ENCODE measurements at places on chromosomes 13 and 19.

DNA sequence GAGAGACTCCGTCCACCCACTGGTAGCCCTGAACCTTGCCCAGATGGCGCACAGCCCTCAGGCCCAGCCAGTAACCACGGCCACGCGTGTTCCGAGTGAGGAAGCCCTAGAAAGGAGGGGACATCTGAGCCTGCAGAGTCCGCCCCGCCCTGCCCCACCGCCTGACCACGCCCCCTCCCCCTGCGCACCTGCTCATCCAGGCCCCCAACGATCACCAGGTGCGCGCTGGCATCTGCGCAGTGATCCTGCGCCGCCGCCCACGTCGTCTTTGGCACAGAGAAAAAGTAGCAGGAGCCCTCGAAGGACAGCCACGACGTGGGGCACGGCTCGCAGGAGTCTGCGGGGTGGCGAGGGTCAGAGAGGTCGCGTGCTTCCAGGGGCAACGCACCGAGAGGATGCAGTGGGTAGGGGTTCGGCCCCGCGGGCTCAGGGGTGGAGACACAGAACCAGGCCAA lies 2.1 kb downstream of the CLEC4G start:
- no peak for DNase-seq

DNA sequence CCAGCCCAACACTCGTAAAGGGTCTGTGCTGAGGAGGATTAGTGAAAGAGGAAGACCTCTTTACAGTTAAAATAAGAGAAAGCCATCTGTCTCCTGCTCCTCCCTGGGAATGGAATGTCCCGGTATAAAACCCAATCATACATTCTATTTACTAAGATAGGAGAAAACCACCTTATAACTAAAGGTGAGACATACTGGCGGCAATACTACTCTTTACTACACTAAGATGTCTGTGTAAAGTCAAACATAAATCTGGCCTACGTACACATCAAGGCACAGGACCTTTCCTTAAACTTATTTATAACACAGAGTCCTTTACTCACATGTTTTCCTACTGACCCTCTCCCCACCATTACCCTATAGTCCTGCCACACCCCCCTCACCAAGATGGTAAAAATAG lies 3.3 kb downstream of the ZNF350 start:
- DNase-seq = no peak

DNA sequence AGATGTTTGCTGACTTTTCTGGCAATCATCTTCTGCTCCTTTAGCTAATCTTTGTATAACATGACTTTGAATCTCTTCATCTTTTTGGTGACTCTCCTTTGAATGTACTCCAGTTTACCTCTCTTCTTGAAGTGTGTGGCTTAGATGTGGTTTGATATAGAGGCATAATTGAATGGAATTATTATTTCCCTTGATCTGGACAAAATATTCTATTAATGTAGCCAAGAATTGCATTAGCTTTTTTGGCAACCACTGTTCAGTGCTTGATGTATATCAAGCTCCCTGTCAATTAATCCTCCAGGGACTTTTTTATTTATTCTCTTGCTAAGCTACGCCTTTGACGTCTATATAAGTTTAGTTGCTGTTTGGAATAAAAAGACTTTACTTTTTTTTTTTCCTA lies 490.8 kb downstream of the PCDH20 start:
- DNase-seq = no peak

DNA sequence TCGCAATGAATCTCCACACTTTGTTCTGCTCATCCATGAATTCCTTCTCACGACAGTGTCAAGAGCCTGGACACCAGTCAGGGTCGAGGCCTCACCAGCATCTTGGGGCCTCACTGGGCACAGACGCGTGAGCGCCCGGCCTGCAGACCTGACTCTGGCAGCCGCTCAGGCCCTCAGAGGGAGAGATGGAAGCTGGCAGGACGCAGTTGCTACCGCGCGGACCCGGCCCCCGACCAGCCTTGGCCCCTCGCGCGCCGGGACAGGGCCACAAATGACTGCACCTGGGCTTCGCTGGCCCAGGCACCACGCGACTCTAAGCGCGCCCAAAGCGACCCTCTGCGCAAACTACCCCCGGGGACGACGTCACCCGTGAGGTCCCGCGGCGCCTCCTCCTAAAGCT lies 937 bp upstream of the USP29 start:
- no peak for DNase-seq

- no peak for DNase-seq
These were observed 48.5 kb downstream of the GNG7 start for GRCh38 chr19:2653710-2654707.

- no peak for DNase-seq
These were observed 8.1 kb downstream of the PRPF31 start for GRCh38 chr19:54123682-54124081.

- no peak for DNase-seq
These were observed 149.2 kb downstream of the COL4A1 start for GRCh38 chr13:110157718-110158117.

DNA sequence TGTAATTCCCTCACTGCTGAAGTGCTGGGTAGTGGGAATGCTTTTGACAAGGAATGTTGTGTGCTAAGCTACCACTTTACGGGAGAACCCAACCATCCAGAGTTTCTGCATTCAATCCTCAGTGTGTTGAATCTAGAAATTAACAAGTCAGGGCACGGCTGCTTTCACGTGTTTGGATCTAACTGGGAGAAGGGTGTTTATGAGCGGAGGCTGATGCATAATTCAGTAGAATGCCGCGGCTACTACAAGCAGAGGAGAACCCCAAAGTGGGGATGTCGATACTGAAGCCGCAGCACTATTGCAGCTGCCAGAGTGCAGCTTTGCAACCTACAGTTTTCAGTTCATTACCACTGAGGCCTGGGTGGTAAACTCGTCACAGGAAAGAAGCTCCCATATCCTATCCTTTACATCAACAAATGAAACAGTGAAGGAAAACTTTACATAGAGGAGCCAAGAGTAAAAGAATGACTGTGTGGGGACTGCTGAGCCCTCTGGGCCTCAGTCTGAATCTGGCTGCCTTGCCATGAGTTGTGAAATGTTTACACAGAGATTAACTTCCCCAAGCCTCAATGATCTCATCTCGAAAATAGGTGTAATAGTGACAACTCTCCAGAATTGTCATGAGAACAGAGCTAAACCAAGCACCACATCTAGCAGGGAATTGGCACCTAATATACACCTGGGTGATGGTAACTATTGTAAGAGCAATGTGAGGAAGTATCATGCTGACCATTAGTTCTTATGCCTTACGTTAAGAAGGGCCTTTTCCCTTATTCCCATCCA lies 531.7 kb downstream of the MYO16 start:
- no peak for DNase-seq

- no peak for DNase-seq
These were observed 7.9 kb upstream of the FCGBP start for GRCh38 chr19:39942366-39942730.

- DNase-seq = peak; percentile 44
These were observed at the start of gene PPP1R13L for GRCh38 chr19:45404557-45405434. Gene PPP1R13L (minus strand): TSS chr19:45405069. CDS start chr19:45398318, 6,751 bp downstream.

DNA sequence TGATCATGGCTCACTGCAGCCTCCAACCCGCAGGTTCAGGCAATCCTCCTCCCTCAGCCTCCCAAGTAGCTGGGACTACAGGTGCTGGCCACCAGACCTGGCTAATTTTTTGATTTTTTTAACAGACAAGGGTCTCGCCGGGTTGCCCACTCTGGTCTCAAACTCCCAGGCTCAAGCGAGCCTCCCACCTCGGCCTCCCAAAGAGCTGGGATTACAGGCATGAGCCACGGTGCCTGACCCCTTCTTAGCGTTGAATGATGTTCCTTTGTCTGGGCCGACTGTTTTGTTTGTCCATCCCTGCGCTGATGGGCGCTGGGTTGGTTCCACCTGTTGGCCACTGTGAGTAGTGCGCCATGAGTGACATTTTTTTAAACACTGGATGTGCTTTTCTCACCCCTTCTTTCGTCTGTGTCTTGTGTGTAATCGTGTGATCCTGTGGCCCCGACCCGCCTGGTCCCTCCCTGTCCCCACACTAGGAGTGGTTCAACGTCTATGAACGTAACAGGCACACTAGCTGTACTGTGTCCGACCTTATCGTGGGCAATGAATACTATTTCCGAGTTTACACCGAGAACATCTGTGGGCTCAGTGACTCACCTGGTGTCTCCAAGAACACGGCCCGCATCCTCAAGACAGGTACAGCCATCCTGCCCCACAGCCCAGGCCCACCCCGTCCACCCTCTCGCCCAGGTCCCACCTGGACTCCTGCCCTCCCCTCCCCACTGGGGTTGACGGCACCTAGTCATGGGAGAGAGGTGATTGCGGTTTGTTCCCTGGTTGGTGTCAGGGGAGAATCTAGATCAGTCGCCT lies 15.0 kb upstream of the EMC10 start:
- peak; percentile 51 for DNase-seq

GRCh38 chr19:6916952-6917351 lies 29.6 kb downstream of the ADGRE1 start:
- no peak for DNase-seq

DNA sequence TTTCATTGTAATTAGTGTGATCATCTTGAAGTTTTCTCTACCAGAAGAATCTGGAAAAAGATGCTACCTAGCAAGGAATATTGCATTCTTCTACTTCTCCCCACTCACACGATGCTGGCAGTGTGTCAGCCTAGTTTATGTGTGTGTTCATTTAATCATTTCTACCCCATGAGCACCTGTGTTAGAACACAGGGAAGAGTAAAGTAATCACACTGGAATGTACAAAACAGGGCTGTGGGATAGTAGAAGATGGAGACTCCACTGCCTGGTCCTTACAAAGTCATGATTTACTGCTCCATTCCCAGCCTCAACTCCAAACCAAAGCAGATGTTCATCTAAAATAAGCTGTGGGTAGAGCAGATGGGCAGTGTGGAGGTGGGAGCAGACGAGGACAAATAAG lies 47.7 kb upstream of the RGCC start:
- DNase-seq = no peak

DNA sequence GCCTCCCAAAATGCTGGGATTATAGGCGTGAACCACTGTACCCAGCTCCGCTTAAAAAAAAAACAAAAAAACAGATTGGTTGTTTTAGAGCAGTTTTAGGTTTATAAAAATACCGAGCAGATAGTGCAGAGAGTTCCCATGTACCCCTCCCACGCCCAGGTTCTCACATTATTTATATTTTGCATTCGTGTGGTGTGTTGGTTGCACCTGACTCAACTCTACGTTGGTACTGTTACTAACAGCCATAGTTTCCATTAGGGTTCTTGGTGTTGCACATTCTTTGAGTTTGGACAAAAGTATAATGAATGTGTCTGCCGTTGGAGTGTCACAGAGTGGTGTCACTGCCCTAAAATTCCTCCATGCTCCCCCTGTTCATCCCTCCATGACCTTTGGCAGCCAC lies 29.1 kb downstream of the MYO9B start:
- DNase-seq = no peak

DNA sequence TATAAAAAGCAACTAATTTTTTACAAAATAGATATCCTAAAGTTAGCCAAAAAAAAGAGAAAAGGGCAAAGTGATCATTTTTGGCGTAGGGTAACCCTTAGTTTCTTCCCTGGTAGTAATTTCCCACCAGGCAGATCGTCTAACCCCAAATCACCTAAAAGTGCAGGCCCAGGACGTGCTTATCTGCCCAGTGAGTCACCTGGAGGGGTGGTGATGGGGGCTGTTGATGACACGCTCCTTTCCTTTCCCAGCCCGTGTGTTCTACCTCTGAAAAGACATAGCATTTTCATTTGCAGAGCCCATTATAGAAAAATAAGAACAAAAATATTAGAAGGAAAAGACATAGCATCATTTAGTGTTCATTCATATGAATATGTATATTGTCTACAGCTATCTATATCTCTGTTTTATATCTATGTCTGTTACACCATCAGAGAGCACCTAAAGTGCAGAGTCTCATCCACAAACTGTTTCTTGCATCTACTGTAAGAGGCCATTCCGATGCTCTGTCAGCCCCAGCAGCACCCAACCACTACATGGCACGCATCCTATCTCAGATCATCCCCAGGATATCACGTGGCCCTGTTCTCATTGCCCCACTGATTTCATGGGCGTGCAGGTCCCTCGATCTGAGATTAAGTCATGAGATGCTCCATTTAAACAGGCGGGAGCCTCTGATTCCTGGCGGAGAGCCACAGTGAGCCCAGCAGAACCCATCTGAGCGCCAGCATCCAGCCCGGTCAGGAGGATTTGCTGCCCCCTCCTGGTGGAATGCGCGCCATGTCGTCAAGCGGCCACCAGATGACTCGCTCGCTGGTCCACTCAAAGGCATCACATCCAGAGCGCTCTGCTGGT lies 8.5 kb upstream of the LILRB3 start:
- DNase-seq = peak; percentile 82

DNA sequence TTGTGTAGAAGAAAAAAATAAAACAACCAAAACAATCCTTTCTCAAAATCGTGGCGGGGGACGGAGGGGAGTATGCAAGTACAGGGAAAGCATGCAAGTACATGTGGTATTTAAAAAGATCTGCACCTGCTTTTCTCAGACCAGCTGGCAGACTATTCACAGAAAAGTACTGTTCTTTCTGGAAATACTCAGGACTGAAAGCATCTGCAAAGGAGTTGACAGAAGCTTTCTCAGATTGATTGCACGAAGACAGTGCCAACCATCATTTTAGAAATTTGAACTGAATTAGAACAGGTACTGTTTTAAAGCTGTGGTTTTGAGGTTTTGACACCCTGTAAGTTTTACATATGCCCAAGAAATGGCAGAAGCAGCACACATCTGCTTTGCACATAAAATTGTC lies 19.8 kb upstream of the PCDH8 start:
- no peak for DNase-seq

- DNase-seq = no peak
These were observed 265.7 kb upstream of the SLC10A2 start for GRCh38 chr13:103331924-103332323.

DNA sequence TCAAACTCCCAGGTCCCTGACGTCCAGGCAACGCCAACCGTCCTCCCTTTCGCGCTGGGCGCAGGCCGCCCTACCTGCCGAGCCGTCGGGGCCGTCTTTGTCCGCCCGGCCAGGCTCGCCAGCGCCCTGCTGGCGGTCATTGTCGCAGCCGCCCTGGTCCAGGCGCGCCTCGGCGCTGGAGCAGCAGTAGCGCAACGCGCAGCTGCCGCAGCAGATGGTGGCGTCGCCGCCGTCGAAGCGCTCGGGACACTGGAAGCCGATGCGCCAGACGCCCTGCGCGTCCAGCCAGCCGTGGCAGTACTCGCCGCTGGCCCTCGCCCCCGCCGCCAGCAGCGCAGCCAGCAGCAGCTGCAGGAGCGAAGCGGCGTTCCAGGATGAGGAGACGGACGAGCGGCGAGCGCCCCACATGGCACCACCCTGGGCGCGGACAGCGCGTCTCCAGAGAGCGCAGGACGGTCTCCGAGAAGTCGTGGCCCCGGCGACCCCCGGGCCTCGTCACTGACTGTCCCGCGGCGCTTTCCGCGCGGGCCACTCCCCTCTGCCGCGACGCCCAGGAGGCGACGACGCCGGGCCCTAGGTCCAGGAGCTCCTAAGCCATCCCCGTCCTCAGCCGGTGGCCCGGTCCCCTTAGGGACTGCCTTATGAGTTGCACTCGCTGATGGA lies 1.1 kb downstream of the SHISA2 start:
- DNase-seq = no peak

All from stimulated activated CD4-positive, alpha-beta T cell treated with anti-CD3 and anti-CD28 coated beads, Interleukin-4, amount 100 ng/mL, for 4 hours (primary cell).